Left forelimb (tissue), 1 donor: ENCODE measurements at places on chromosomes 16 and 17.

GRCh38 chr17:2042390-2042847 is 597 bp downstream of the OVCA2 start:
- no peak for DNase-seq

- DNase-seq: no peak
Observed at GRCh38 chr16:77273815-77274214, 74.6 kb downstream of the SYCE1L start.

DNA sequence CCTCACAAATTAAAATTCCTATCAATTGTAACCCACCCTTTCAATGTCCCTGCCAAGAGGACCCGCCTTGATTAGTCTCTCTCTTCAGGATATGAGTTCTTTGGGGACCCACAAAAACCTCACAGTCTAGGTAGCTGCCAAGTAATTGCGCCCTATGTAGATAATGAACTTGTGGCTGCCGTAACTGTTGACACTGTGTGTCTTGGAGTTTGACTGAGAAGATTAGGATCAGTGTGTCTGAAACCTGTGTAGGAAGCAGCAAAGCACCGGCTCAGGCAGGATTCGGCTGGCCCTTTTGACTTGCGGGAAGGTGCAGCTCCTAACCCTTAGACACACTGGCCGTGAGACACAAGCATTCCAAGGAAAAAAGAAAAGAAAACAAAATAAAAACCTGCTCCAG is 17.8 kb upstream of the SLC6A4 start:
- DNase-seq: no peak

DNA sequence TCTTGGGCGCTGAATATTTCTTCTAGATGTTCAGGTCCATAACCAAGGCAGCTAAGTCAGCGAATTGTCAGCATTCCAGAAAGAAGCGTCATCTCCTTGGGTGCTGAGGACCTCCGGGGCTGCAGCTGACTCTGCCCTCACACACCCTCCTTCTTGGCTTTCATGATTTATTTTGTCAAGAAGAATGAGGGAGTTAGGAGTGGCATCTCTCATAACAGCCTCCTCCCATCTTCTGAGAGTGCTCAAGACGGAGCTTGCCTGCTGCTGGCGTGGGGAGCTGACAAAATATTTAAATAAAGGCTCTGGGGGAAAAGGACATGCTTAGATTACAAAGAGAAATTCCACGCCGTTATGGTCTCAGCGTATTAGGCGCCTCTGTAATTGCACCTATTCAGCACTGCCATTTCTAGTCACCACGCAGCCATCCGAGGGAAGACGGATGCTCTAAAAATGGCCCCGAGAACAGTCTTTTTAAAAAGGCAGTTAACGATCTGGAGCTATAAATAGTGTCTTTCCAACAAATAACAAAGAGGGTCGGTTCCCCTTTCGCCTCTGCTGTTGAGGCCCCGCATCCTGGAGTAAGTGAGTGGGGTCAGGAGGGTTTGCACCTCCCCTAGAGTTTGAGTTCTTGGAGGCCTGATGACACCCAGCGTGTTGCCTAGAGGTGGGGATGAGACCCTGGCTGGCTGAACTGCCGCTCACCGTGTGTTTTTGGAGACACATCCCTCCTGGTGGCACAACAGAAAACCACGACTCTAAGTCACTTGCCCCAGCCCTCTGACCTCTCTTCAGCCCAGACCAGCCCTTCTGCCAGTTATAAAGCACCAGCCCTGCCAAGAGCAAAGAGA is 187.0 kb downstream of the CCDC182 start:
- no peak for DNase-seq

- DNase-seq: no peak
Observed at GRCh38 chr17:16428098-16428882, 12.9 kb downstream of the TRPV2 start.

- no peak for DNase-seq
Observed at GRCh38 chr16:24986512-24987303, 28.5 kb downstream of the ARHGAP17 start.

DNA sequence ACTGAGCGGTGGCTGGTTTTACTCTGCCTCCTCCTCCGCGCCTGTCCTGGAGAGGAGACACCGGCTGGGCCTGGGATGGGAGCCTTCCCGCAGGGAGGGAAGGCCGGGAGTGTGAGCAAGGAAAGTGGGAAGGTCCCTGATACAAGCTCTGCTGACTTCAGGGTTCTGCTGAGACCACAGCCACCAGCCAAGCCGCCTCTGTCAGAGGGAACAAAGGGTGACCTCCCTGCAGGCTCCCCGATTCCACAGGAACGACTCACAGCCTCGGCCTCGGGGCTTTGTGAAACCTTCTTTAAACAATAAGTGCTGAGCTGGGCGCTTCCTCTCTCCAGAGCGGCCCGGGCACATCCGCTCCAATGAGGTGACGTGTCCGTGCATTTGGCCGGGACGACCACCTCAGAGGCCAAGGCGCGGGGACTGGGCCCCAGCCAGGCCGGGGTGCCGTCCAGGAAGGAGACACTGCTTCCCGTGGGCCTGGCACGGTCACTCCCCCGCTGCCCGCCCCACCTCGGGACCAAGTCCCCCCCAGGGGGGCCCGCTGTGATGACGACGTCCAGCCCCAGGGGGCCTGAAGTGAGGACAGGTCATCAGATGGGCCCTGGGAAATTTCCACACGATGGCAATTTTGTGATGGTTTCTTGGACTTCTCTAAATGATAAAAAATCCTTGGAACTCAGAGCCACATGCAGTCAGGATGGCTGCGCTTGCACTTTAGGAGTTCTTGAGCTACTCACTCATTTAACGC is 11.8 kb upstream of the CIBAR2 start:
- DNase-seq: no peak

- no peak for DNase-seq
Observed at GRCh38 chr17:69050999-69051775, 9.5 kb downstream of the ABCA9 start.

DNA sequence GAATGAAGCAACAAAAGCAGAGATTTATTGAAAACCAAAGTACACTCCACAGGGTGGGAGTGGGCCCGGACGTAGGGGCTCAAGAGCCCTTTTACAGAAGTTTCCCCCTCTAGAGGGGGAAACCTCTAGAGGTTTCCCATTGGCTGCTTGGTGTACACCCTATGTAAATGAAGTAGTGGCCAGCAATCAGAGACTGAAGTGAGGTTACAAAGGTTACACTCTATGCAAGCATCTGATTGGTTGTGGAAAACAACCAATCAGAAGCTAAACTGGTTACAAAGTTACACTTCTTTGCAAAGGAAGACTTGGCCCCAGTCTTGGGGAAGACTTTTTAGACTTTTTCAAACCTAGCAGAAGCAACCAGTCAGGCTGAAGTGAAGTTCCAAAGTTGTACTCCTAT is 27.1 kb downstream of the CRAMP1 start:
- DNase-seq: no peak

GRCh38 chr17:69450918-69451317 is 36.4 kb downstream of the MAP2K6 start:
- DNase-seq: no peak

- DNase-seq: no peak
Observed at GRCh38 chr16:48381201-48381600, 4.0 kb downstream of the SIAH1 start.

DNA sequence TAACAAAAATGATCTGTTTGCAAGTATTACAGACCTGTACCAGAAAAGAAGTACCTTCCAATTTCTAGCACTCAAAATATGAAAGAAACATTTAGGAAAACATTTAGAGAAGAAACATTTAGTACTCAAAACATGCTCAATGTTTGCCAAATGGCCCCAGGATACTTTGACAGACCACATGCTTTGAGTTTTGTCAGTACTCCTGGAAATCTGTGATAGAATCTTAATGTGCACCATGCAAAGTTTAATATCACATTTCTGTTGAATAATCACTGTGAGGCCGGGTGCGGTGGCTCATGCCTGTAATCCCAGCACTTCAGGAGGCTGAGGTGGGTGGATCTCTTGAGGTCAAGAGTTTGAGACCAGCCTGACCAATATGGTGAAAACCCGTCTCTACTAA is 8.5 kb upstream of the ZC3H7A start:
- DNase-seq: no peak

DNA sequence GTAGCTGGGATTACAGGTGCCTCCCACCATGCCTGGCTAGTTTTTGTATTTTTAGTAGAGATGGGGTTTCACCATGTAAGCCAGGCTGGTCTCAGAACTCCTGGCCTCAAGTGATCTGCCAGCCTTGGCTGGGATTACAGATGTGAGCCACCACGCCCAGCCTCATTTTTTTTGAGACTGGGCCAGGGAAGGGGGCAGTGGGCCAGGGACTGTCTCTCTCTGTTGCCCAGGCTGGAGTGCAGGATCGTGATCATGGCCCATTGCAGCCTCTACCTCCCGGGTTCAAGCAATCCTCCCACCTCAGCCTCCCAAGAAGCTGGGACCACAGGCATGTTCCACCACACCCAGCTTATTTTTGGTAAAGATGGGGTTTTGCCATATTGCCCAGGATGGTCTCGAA is 16.0 kb downstream of the RSL1D1 start:
- DNase-seq: no peak
